Stromal cell of bone marrow (primary cell): ENCODE measurements at places on chromosomes 6 and 20.
A peak's percentile ranks its signal among the peaks of the same experiment; 100 is the strongest.

DNA sequence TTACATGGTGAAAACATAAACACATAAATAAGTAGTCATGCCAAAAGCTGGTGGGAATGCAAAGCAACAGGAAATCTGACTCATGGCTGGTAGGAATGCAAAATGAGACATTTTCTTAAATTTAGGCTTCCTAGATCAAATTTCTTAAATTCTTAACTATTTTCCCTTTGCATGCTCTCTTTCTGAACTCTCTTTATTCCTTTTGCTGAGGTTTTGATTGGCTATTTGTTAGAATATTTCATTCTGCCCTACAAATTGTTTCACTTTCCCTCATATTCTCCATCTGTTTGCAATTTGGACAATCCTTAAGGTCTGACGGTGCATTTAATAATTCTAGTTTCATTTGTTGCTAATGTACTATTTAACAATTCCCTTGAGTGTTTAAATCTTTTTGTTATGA, 437.5 kb upstream of the RGS17 start:
- peak; percentile 2 for DNase-seq

- DNase-seq: no peak
Observed at GRCh38 chr6:110181131-110182030, 1.2 kb downstream of the CDC40 start.

- no peak for DNase-seq
Observed at GRCh38 chr6:10540073-10540746, 19.1 kb downstream of the GCNT2 start.

GRCh38 chr6:15577550-15578171, 85.2 kb downstream of the DTNBP1 start:
- DNase-seq: no peak

DNA sequence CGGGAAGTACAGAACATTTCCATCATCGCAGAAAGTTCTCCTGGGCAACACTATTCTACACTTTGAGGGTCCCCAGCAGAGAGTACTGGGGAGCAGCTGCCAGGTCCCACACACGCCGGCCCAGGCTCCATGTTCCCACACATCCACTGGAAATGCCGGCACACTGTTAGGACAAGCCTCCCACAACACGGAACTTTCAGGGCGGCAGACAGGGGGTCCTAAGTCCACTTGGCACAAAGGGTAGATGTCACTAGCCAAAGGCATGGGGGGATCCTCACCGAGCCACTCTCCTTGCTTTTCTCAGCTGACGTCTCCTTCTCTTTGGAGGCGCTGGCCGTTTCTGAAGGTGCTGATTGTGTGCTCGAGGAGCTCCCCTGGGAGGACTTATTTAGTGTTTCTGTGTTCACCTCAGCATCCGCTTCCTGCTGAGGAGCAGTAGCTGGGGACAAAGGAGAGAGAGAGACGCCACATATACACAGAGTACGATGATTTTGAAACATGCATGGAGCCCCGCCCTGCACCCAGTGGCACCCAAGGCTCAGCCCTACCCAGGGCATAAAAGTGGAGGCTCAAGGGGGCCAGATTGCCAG, 135.4 kb downstream of the ZMYND8 start:
- DNase-seq: no peak
